ENCODE measurements at places on chromosomes 11 and 22.

- DNase-seq: no peak
Observed at GRCh38 chr11:126114486-126115126, 51.9 kb upstream of the CDON start.

- DNase-seq: no peak
Observed at GRCh38 chr11:1547467-1548098, 24.5 kb downstream of the DUSP8 start.

DNA sequence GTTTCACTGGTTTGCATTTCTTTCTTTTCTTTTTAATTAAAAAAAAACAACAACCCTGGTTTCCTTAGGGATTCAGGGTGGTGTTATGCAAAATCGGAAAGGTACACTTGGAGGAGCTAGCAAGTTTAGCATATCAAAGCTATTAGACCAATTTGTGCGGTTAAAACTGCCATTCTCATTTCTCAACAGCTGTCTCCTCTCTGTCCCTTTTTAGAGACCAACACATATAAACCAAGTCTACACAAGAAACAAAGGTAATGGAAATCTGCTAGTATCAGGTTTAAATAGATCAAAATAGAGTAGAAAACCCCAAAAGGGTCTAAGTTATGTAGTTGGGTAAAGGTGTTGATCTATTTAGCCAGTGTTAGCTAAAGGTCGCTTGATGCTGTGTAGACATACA lies 1.7 kb upstream of the SESN3 start:
- DNase-seq: no peak

DNA sequence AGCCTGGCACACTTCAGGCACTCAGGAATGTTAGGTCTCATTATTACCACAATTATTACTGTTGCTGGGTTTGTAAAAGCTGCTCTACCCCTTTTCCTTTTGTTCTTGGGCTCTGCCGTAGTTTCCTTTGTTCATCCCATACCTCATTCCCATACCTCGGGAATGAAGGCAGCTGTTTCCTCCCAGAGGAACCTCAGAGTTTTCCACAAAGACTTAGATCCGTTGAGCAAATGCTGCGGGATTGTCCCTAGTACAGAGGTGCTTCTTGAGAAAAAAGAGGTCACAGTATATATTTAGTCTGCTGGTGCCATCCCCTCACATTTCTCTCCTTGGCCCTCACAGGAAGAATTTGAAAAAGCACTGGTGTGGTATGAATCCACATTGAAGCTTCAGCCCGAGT lies 134.7 kb downstream of the TTC17 start:
- DNase-seq: no peak

- no peak for DNase-seq
Observed at GRCh38 chr11:126284829-126285228, 1.9 kb downstream of the TIRAP start.

- DNase-seq: no peak
Observed at GRCh38 chr22:22546490-22546889, 12.6 kb downstream of the PRAME start.

GRCh38 chr11:12832480-12833224 lies 158.4 kb downstream of the TEAD1 start:
- DNase-seq: no peak

DNA sequence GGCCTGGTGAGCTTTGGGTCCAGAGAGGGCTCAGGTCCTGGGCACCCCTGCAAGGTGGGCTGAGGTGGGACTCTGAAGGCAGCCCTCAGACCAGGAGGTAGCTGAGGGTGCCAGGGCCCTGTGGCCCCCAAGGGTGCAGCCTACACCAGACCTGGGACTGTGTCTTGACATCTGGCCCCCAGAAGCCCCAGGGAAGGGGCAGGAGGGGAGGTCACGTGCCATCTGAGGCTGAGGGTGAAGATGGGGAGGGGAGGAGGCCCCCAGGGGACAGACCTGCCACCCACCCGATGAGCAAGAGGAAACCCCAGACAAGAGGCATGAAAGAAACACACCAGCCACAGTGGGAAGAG lies 520.2 kb downstream of the BRD1 start:
- DNase-seq: no peak

GRCh38 chr22:42611051-42611450 lies 3.6 kb downstream of the POLDIP3 start:
- no peak for DNase-seq

DNA sequence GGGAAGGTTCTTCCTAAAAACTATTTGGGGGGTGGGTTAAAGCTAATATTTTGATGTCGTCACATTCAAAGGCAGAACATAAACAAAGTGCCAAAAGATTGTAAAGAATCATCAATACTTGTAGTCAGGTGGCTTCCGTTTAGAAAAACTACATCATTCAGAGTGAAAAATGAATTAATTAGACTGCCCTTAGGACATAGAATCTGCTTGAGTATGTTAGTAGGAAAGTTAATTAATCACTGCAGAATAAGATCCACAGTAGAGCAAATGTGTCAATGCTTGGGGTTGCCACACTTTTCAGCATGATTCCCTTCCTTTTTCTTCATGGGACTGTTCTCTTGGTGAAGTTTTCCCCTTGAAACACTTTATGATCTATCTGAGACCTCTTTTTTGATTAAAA lies 166.8 kb upstream of the MTNR1B start:
- no peak for DNase-seq

DNA sequence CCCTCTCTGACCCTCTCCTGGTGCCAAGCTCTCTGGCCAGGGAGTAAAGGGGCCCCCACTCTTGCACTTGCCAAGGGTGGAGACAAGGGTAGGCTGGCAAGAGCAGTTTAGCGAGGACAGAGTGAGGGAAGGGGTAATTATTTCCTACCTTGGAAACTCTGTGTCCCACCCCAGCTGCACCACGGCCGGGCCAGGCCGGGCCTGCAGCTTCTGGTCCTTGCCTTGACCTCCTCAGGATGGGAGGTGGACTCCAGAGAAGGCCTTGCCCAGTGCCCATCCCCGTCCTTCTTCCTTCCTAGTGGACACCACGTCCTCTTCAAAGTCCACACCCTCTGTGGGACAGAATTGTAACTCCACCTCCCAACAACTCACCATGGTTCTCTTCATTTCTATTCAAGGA lies 18.4 kb upstream of the OSBPL5 start:
- DNase-seq: peak; percentile 64

DNA sequence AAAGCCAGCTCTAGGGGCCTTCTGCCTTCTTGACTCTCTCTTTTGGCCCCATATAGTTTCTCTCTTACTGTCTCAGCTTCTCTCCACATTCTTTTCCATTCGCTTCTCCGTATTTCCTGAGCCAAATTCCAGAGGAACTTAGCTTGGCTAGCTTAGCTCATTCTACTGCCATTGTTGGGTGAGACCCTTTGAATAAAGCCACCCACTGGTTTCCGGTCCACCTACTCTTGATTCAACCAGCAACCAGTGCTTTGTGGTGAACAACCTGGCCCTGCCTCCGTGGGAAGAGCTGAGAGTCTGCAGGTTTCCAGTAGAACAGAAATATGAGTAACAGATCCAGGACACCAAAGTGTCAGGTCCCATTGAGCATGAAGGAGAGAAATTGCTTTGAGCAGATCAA lies 81.3 kb upstream of the ARHGAP20 start:
- no peak for DNase-seq

- DNase-seq: no peak
Observed at GRCh38 chr11:75896843-75897419, 81.9 kb downstream of the UVRAG start.

- DNase-seq: peak; percentile 70
Observed at GRCh38 chr22:49628391-49629260, 199.0 kb downstream of the BRD1 start.

DNA sequence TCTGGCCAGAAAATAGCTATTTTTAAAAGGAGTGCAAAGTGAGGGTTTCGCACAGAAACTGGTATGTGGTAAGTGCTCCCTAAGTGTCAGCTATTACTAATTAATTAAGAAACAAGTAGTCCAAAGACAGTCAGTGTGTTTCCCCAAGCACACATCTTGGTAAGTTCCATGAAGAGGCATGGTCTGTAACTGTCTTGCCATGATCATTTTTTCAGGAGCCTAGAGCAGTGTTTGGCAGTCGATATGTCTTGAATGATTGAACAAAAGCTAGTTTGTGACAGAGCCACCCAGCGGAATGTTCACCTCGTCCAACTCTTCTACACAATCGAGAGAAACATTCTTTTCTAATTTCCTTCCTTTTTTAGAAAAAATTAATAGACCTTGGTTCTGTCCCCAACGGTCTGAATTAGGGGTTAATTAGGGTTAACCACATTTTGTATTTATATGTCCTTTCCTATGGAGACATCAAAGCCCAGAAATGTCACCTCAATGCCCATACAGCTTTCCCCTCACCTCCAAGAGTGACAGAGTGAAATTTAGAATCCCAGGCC lies 57.6 kb upstream of the FTH1 start:
- no peak for DNase-seq

GRCh38 chr11:18046116-18046777 lies at the start of gene TPH1:
TPH1 (minus strand) TSS chr11:18046269; CDS start chr11:18040762, 5,507 bp downstream.
- no peak for DNase-seq

DNA sequence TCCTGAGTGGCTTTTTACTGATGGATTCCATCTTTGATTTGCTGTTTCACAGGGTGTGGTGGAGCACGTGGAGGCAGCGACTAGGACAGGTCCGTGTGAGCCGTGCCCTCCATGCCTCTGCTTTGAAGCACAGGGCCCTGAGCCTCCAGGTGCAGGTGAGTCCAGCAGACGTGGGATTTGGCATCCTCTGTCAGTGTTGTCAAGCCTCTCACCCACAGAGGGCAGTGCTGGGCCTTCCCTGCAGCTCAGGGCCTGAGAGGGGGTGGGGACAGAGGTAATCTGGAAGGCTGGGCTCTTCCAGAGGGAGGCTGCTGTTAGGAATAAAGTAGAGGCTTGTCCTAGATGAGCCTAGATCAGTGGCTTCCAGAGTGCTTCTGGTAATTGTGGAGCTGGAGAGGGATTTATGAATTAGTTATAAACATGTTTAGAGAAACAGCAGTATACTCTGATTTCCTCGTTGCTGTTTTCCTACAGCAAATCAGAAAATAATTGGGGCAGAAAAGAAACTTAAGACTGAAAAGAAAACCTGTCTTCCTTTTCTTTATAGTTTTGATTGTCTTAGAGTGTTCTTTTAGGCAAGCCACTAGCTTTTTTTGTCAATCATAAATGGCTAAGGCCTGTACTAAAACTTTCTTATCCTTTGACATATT lies 65.0 kb downstream of the SFI1 start:
- peak; percentile 39 for DNase-seq

GRCh38 chr11:32154275-32154674 lies 63.4 kb downstream of the RCN1 start:
- DNase-seq: no peak

DNA sequence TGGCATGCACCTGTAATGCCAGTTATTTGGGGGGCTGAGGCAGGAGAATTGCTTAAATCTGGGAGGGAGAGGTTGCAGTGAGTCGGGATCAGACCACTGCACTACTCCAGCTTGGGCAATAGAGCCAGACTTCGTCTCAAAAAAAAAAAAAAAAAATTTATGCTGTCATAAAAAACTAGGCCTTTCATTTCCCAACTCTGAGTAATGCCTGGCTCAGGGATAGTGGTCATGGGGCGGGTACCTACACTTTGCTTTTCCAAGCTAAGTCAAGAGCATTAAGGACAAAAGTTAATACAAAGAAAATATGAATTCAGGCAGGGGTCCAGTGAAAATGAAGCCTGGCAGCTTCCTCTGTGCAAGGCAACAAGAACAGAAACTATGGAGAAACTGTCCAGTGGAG lies 16.3 kb downstream of the CPSF7 start:
- no peak for DNase-seq

GRCh38 chr22:40243891-40244290 lies 66.2 kb downstream of the TNRC6B start:
- DNase-seq: no peak

GRCh38 chr11:44538375-44539054 lies 26.9 kb upstream of the CD82 start:
- peak; percentile 78 for DNase-seq

DNA sequence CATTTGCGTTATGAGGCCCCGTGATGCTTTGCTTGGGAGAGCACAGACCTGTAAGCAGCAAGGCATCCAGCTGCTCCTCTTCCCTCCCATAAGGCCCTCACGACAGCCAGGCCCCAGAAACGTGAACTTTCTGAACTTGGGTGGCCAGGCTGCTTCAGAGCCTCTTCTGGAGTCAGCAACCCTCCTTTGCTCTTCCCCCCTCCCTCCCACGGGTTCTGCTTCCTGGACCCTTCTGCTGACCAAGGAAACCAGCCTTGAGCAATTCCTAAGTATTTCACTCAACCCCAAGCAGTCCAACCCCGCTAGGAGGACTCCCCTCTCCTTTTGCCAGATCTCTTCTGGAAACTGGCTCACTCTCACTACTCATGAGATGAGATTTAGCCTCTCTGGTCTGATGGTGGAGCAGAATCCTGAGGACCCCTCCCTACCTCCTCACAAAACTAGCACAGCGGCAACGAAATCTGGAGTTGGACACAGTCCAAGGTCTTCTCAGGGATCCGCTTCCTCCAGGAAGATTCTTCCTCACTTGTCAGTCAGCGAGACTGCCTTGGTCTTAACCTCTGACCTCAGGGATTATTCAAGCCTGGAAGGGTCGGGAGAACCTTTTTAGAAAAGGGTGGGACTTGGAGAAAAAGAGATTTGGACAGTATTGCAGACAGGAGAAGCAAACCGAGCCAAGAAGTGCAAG lies 86.2 kb downstream of the UBASH3B start:
- no peak for DNase-seq

- DNase-seq: no peak
Observed at GRCh38 chr11:46669711-46670139, 30.7 kb downstream of the ARHGAP1 start.

- peak; percentile 32 for DNase-seq
Observed at GRCh38 chr11:59207988-59208451, 4.7 kb downstream of the MPEG1 start.

DNA sequence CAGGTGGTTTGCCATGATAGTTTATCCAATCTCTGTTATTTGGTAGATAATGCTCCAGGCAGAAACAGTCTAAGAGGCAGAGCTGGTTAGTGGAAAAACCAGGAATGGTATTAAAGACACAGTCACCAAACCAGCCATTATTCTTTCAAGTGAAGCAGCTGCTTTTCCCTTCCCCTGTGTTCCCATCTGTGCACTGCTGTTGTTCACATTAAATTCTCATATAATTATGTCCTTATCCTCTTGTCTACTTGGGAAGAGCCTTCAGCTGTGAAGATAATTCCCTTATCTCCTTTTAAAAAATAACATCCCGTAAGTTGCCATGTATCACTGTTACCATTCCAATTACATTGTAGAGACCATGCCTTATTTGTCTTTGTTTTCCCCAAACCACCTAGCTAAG lies 5.2 kb upstream of the TBCEL start:
- no peak for DNase-seq

GRCh38 chr11:88689548-88690240 lies 352.2 kb upstream of the CTSC start:
- DNase-seq: no peak

DNA sequence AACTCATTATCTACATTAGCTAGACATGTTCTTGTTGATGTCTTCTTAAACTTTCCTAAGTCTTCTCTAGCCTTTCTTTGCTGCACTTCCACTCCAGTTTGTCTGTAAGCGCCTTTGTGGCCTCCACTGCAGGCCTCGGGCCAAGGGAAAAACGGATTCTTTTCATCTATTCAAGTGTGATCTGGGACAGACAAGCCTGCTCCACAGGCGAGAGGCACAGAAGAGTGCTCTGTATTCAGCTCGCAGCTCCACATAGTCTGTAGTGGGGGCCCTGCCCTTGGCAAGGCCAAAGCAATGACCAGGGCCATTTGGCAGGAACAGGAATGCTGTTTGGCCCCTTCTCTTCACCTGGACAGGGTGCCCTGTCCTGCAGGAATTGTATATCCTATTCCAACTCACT lies 84.1 kb upstream of the BARX2 start:
- peak; percentile 78 for DNase-seq
